Foreskin keratinocyte (primary cell): ENCODE measurements at places on chromosomes 11 and 22. TPM values are rescaled to one million over a fixed set of nuclear protein-coding genes. Genes with fewer than 3 reads are reported as not detected.

CDC42EP1 gene
- 48.7 and 56.7 TPM in 2 replicates for total RNA-seq

CHRDL2 gene
- total RNA-seq, result not detected in 2 replicates

DNA sequence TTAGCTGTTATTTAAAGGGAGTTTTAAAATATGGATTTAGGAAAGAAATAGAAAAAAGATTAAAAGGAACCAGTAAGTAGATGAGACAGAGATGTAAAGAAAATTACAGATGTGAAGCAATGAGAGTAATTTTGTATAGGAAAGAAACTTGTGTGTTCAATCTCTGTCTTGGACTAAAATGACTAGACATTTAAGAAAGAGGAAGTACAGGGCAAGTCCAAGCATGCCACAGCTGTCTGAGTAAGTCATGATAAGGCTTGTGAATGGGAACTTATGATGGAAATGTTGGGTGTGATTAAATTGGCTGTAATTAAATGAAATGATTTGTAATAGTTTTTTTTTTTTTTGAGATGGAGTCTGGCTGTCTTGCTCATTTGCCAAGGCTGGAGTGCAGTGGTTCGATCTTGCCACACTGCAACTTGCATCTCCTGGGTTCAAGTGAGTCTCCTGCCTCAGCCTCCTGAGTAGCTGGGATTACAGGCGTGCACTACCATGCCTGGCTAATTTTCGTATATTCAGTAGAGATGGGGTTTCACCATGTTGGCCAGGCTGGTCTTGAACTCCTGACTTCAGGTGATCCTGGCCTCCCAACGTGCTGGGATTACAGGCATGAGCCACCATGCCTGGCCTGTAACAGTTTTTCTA is 5.9 kb upstream of the ACY3 start:
- DNase-seq, result peak; percentile 88

DNA sequence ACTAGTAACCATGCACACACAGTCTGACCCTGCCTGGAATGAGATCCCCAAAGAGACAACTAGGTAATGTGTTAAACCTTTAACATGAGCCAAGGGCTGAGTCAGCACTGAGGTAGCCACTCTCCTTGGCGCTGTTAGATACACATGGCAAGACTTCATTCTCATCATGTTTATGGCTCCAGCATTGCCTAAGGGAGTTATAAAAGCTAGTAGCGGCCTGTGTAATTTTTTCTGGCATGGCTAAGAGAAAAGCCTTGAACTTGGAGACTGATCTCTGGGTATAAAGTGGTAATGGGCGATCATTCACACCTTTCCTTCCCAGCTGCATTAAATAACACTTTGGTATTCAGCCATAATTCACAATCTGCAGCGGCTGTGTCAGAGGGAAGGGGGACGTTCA is 779.7 kb upstream of the LRRC4C start:
- DNase-seq, result peak; percentile 87

DNA sequence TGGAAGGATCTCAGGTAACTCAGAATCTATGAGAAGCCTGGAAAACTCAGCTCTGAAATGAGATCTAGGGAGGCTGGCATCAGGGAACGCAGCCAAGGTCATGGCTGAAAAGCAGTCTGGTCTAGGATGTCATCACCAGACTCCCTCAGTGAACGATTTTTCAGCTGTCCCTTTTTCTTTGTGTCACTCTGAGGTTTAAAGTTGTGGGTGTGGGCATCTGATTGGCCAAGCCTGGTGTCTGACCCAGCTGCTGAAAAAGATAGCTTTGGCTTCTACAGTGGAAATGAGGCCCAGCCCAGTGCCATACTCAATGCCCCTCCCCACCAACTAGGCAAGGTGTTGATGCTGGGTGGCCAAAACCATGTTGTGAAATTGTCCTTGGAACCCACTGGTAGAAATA is 14.5 kb downstream of the RPS3 start:
- no peak for DNase-seq

GRCh38 chr11:15607361-15608036 is 492.8 kb downstream of the INSC start:
- DNase-seq, result no peak
